ENCODE measurements at places on chromosomes 13 and 19.

DNA sequence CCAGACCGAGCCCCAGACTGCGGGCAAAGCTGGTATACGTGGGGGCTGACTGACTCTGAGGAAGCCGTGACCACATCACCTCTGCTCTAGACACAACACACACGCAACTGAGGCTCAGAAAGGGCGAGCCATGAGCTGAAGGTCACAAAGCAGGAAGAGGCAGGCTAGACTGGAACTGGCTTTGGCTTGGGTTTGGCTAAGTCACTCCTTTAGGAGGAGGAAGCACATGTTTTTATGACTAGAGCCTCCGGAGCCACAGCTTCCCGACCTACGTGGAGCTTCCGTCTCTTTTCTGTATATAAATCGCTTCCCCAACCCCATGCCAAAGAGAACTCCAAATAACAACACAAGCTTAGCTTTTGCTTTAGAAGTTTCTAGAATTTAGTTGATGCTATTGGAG, 48.0 kb downstream of the RFX2 start:
- DNase-seq, result no peak

GRCh38 chr19:33416307-33417215, 43.1 kb downstream of the CEBPG start:
- peak; percentile 70 for DNase-seq

- peak; percentile 93 for DNase-seq
These were observed 73.8 kb downstream of the MAP4K1 start for GRCh38 chr19:38543807-38544568.

- no peak for DNase-seq
These were observed 4.3 kb upstream of the ZNF529 start for GRCh38 chr19:36577271-36577996.

GRCh38 chr19:31706691-31707620, 357.7 kb upstream of the TSHZ3 start:
- DNase-seq, result no peak

Measured in H4 (cell line).